ENCODE measurements at places on chromosomes 5 and 9.
A peak's percentile ranks its signal among the peaks of the same experiment; 100 is the strongest.

DNA sequence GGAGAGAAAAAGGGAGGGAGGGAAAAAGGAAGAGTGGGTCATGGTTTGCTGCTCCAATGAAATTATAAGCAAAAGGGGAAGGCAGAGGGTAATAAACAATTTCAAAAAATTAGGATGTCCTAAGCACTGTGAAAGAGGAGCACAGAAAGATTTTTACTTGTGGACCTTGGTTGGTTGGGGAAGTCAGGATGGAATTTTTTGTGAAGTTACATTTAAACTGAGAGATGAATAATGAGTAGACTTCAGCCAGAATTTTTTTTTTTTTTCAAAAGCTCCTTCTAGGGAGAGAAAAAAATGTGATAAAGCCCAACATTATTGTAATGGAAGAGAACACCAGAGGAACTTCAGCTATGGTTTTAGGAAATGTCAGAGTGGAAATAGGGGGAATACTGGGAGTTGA lies 515.9 kb upstream of the PAPPA start:
- no peak for DNase-seq

- DNase-seq = peak; percentile 36
Observed at GRCh38 chr5:72234265-72234700, 85.8 kb downstream of the MRPS27 start.

- DNase-seq = peak; percentile 68
Observed at GRCh38 chr5:126446498-126447224, 23.5 kb downstream of the GRAMD2B start.

DNA sequence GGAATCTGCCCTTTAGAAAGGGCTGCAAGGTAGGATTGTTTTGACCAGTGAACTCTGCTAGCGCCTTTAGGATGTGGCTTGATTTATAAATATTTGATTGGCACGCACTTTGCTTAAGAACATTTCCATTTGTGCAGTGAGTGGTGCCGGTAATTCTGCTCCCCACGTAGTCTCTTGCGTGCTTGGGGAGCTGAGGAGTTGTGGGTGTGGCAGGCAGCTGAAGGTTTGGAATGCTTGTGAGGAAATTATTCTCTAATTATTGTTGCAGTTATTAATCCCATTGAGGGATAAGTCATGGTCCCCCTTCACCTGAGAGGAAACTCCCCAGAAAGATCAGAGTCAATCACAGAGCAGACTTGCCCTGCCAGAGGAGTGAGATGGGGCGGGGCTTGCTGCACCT lies 76.7 kb downstream of the FGF1 start:
- DNase-seq = no peak

- no peak for DNase-seq
Observed at GRCh38 chr5:11822598-11822997, 81.6 kb downstream of the CTNND2 start.

DNA sequence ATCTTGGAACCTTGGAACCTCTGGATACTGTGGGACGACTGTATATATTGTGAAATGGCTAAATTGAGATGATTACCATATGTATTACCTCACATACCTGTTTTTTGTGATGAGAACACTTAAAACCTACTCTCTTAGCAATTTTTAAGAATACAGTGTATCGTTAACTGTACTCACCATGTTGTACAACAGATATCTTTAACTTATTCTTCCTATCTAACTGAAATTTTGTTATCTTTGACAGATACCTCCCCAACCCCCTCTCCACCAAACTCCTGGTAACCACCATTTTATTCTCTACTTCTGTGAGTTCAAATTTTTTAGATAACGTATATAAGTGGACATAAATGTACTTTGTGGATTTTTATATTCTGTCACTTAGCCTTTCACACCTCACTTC lies 126.5 kb downstream of the ZCCHC7 start:
- DNase-seq = no peak

DNA sequence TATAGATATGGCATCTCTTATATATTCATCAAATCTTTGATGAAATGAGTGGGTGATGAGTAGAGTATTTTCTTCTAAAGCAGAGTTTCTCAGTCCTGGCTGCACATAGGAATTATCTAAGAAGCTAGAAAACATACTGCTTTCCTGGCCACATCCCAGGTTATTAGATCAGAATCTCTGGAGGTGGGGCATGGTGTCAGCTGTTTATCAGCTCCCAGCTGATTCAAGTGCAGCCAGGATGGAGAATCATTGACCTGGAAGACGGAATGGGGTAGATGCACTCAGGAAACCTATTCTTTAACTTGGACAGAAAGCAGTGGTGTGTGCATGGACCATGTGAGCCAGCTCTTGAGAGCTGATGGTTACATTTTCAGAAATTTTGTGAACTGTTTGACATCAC lies 108.1 kb upstream of the IL6ST start:
- DNase-seq = no peak

GRCh38 chr9:72454871-72455491 lies 66.4 kb upstream of the TMC1 start:
- DNase-seq = no peak

- DNase-seq = no peak
Observed at GRCh38 chr9:36764364-36765076, 191.8 kb downstream of the MELK start.

- no peak for DNase-seq
Observed at GRCh38 chr5:64811050-64811640, 42.4 kb downstream of the CWC27 start.

- no peak for DNase-seq
Observed at GRCh38 chr5:88678770-88679381, 204.1 kb downstream of the MEF2C start.

- DNase-seq = no peak
Observed at GRCh38 chr5:147454996-147455677, 54.7 kb downstream of the DPYSL3 start.

- DNase-seq = no peak
Observed at GRCh38 chr9:17082343-17083064, 52.3 kb upstream of the CNTLN start.

GRCh38 chr9:94926431-94926800 lies 199.9 kb downstream of the AOPEP start:
- no peak for DNase-seq

- no peak for DNase-seq
Observed at GRCh38 chr5:56962286-56962685, 10.4 kb upstream of the MIER3 start.

DNA sequence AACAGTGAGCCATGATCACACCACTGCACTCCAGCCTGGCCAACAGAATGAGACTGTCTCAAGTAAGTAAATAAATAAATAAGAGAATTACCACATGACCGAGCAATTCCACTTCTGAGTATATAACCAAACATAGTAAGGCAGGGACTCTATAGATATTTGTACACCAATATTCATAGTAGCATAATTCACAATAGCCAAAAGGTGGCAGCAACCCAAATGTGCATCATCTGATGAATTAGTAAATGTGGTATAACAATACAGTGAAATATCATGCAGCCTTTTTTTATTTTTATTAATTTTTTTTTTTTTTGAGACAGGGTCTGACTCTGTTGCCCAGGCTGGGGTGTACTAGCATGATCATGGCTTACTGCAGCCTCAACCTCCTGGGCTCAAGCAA lies 33.1 kb downstream of the ALDH7A1 start:
- no peak for DNase-seq

DNA sequence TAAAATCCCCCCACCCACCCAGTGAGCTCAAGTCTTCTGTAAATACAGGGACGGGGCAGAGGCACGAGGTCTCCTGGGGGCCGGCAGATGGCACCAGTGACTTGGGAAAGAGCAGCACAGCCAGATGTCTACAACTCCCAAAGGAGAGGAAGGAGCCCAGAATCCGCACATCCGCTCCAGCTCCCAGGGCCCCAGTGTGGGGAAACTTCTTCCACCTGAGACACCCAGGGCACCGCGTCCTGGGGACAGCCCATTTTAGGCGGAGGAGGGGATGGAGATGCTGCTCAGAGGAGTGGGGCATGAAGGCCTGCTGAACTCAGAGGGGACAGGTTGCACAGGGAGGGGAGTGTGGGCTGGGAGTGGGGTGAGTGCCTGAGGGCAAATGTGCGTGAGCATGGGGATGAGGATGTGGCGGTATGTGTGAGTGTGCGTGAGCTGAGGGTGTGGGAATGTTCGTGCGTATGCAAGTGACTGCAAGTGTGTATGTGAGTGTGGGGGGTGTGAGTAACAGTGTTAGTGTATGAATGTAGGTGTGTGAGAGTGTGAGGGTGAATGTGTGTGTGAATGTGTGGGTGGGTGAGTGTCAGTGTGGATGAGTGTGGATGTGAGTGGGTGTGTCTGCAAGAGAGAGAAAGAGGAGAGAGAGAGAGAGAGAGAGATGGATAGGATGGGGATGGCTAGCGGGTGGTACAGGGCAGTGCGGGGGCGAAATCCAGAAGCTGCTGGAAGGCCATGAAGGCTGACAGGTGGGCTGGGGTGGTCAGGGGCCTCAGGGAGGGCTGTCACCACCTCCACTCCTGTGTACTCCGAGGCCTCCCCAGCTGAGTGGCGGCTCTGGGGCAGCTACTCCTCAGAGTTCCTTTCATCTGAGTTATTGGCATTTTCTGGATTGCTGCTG lies 63.5 kb downstream of the DUSP1 start:
- DNase-seq = no peak

- no peak for DNase-seq
Observed at GRCh38 chr5:16417398-16418074, 48.1 kb downstream of the ZNF622 start.

DNA sequence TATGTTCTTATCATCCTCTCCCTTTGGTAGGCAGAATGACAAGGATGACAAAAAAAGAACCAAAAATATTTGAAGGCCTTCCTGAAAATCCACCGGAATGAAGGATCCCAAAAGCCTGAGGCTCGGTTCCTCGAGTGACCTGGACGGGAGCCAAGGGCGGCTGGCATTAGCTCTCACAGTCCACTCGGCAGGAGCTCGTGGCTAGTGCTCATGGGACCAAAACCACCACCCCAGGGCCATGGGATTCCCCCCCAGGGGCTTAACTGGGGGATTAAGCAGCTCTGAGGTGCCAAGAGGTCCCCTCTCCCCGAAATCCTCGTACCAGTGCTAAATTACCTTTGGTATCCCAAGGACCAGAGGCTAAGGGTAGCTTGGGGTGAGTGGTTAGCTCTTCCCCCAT lies 586 bp upstream of the PDZD2 start:
- no peak for DNase-seq

DNA sequence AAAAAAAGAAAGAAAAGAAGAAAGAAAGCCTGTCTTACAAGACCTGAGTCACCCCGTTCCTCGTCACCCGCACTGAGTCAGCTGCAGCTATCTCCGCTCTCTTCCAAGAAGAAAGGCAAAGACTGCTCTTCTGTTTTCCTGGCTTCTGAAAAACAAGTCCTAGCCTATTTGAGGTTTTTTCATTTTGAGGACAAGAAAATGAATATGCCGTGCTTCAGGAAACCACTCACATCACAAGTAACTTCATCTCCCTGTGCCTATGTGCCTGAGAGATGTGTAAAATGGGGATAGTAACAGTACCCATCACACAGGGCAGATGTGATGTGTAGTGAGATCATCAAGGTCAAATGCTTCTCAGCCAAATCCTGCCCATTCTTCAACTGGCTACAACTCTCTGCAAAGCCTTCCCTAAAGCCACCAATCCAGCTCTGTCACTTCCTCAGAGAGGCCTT lies 78.4 kb downstream of the GLDC start:
- DNase-seq = peak; percentile 28

- no peak for DNase-seq
Observed at GRCh38 chr5:31047621-31048020, 145.9 kb upstream of the CDH6 start.

- DNase-seq = no peak
Observed at GRCh38 chr9:21770871-21771560, 31.4 kb upstream of the MTAP start.

GRCh38 chr9:137234758-137235423 lies 4.2 kb downstream of the SLC34A3 start:
- DNase-seq = no peak

DNA sequence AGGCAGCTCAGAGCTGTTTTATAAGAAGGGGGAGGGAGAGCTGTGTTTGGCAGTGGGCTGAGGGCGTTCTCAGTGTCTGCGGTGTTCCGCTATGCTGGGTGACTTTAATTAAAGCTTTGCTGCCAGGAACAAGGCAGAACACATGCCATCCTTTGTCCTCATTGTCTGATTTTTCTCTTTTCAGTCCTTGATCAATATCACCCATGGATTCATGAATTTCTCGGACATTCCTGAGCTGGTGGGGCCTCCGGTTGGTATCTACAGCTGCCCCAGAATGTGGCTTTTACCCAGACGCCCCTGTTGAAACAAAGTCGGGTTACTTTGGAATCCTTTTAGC lies 66.5 kb upstream of the TGFBR1 start:
- no peak for DNase-seq

DNA sequence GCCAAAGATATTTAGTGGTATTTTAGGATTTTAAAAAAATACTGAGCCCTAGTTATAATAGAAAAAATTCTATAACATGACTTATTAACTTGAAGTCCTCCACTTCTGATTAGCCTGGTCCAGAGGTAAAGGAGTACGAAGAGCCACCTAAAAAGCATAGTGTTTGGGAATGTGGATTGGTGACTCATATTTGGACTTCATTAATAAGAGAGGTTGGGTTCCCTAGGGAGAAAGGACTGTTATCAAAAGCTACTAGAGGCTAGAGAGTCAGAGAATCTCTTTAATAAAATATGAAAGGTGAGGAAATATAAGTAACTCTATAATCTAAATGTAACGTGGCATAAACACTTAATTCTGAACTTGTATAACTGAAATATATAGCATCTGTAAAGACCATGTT lies 180.7 kb upstream of the TARS1 start:
- DNase-seq = no peak

GRCh38 chr9:109498195-109499092 lies at the start of gene PTPN3:
Gene PTPN3 (minus strand): TSS chr9:109498307. CDS start chr9:109463434, 34,873 bp downstream.
- DNase-seq = no peak

DNA sequence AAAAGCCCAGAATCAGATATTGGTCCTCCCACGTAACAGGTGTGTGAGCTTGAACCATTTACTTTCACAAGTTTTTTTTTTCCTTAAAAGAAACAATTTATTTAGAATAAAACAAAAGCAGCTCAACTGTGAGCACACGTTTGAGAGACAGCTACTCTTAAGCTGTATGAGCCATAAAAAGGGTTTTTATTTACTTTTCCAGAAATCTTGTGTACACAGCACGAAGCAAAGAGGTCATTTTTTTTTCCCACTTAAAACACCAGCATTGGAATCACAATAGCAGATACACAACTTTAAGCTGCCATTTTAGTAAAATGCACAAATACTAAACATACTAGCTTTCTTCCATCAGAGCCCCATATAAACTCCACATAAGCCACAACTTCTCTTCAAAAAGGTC lies 44.6 kb downstream of the JAKMIP2 start:
- no peak for DNase-seq

DNA sequence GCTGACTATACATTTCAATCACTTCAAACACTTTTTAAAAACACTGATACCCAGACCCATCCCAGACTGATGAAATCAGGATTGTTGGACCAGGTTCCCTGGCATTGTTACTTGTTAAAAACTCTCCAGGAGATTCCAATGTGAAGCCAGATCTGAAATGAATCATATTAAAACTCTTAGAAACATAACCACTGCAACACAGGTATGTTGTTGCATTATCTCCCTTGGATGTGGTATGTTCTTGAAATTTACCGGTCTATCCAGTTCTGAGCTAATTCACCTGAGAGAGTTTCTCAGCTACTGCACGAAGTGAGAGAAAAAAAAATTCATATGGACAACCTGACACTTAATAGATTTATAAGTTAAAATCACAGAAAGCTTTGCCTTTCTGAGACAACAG lies 21.8 kb downstream of the MEF2C start:
- DNase-seq = no peak

All from stimulated activated CD4-positive, alpha-beta T cell treated with anti-CD3 and anti-CD28 coated beads, Interleukin-4, amount 100 ng/mL, for 24 hours (primary cell).